Activated CD4-positive, alpha-beta memory T cell treated with anti-CD3 and anti-CD28 coated beads for 36 hours (primary cell): ENCODE measurements at places on chromosomes 13 and 19.
A peak's percentile ranks its signal among the peaks of the same experiment; 100 is the strongest.

DNA sequence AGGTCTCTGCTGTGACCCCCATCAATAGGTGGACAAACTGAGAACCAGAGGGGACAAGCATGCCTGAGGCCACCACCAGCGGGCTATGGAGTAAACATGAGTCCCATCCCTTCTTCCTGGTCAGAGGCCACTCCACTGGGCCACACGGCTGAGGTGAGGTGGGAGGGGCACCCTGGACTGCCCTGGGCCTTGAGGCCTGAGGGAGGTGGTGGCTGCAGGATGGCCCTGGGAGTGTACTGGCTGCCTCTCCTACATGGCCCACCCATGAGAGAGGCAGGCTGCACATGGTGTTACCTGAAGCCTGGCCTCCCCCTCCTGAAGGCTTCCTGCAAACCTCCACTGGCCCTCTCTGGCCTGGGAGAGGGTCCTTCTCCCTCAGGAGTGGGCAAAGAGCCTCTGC lies 222.4 kb downstream of the TUBA3C start:
- no peak for DNase-seq

DNA sequence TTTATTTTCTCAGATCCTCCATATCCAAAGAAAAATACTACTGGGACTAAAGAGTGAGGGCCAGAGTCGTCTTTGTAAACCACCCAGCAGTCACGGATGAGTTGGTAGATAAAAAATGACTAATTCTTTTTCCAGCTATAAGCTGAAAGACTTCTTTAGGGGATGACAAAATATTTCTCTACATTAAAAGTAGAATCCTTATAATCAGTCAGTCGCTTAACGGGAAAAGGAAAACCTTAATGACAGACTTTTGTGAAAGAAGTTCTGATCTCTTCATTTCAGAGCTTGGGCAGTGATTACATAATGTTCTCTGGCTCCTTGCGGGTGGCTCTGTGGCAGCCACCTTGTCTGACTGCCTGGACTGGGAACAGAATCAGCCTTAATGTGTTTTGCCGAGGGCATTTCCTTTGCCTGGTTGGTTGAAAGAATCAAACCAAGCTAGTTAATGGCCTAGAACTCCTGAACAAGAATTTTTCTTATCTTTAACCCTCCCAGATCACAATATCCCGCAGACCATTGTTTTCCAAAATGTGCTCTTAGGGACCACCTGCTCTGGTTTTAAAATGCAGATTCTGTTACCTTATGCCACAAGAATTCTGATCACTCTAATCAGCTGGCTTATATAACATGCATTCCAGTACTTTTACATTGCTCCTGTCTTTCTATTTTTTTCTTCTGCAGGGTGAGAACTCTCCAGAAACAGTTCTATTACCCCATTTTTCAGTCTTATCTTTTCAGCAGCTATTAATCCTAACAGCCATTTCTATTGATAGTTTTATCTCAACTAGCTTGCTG lies 2.5 kb downstream of the ITM2B start:
- peak; percentile 20 for DNase-seq

DNA sequence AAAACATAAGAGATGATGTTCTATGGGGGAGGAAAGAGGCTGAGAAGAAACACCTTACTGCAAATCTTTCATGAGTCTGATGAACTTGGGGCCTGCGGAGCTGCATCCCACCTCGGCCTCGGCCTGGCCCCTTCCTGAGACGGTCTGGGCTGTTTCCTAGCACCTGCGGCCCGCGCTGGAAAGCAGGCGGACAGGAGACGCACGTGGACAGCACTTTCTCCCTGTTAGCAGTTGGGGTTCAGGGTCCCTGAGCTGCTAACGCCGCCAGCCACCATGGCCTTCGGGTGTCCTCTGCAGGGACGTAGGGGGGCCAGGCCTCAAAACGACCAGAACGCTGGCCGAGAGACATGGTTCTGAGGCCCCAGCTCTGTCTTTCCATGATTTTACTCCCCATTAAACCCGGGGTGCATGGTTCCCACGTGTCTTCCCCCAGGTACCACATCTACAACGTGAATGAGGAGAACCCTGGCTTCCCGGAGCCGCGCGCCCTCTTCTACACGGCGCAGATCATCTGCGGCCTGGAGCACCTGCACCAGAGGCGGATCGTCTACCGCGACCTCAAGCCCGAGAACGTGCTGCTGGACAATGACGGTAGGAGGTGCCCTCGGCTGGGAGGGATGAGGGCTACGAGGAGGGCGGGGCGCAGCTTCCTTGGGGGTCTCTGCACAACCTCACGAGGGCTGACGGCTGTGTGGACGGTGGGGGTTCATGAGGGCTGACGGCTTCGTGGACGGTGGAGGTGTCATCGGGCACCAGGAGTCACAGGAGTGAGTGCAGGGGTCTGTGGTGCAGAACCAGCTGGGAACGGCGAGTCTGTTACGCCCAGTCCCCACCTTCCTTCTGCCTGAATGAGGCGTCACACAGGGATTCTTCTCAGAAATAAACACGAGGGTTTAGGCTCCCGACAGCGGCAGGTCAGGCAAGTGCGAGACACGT lies 4.3 kb downstream of the GRK1 start:
- peak; percentile 8 for DNase-seq

DNA sequence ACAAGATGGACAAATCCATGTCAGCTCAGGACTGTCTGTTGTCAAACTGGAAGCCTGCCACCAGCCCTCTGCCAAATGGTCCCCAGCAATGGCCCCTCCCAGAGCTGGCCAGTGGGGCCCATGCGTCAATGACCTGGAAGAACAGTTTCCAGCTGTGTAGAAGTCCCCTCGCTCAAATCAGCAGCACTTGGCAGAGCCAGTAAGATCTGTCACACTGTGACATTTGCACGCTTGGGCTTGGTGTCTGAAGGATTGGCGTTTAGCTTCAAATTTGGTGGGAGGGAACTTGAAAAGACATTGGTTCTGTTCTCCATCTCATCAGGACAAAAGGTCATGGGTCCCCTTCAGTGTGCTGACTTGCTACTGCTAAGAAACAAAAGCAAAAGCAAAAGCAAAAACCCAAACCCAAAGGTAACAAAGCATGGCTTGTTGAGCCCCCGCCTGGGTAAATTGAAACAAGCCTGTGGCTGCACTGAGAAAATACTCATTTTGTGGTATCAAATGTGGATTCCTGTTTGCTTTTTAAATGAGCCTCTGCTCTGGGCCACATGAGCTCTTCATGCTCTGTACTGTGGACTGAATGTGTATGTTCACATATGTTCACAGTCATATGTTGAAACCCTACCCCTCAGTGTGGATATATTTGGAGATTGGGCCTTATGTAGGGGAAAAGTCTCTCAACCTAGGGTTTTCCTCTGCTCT lies 253.6 kb upstream of the MAB21L1 start:
- DNase-seq, result no peak

DNA sequence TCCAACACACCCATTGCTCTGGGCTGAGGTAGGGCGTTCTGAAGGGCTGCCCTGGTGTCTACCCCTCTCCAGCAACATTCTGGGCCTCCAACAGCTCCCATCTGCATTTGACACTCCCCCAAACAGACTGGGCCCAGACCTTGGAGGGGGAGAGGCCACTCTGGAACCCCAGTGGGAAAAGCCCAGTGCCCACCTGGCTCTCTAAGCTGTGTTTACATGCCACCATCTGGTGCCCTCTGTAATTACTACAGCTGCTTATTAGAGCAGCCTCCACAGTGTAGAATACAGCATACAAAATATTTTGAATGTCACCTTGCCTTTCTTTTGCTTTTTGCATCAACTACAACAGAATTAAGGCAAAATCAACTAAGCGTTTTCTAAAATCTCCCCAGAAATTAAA lies 35.8 kb upstream of the TM9SF2 start:
- DNase-seq, result no peak

- DNase-seq, result no peak
Observed at GRCh38 chr19:13844130-13844631, 32.8 kb upstream of the NANOS3 start.

DNA sequence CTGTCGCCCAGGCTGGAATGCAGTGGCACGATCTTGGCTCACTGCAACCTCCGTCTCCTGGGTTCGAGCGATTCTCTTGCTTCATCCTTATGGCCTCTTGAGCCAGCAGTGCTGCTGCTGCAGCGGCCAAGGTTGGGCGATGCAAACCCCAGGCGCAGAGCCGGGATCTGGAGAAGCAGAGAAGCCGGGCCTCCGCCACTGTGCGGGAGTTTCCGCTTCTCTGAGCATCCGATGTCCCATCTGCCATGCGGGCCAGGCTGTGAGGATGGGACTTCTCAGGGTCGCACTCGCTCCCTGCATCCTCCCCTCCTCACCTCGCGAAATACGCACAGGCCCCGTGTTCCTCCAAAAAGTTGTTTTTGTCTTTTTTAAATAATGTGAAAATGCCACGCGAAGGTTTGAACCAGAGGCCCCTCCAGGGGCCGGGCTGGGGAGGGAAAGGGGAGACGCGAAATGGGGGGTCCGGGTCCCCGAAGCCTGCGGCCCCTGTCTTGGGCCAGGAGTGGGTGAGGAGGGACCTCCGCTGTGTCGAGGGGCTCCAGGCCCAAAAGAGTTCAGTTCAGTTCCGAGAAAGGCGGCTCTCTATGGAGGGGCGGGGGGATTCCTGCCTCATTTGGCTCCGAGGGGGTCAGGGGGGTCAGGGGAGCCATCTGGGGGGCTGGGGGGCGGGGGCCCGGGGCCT lies 15.9 kb downstream of the CYTH2 start:
- no peak for DNase-seq

- DNase-seq, result no peak
Observed at GRCh38 chr13:48488995-48489394, 43.9 kb downstream of the RCBTB2 start.

GRCh38 chr13:39692660-39693438 lies 37.4 kb downstream of the COG6 start:
- DNase-seq, result no peak

- DNase-seq, result no peak
Observed at GRCh38 chr19:7722231-7722651, 9.7 kb downstream of the CLEC4G start.

GRCh38 chr13:51584731-51585672 lies 740 bp downstream of the WDFY2 start:
- DNase-seq, result peak; percentile 72

DNA sequence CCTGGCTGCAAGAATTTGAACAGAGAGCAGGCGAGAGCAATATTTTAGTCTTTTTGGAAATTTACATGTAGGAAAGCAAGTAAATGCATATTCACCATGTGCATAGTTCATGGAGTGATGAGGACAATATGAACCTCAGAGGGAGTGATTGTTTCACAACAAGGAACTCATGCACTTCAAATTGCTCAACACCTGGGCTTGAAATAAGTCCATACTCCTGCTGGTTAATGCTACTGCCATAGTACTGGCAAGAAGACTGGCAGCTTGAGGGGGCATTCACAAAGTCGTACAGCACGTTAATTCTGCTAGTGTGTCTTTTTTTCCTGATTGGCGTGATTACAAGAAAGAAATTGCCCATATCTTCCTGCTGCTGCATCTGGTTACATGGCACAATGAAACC lies 267.6 kb downstream of the PCDH17 start:
- DNase-seq, result no peak

DNA sequence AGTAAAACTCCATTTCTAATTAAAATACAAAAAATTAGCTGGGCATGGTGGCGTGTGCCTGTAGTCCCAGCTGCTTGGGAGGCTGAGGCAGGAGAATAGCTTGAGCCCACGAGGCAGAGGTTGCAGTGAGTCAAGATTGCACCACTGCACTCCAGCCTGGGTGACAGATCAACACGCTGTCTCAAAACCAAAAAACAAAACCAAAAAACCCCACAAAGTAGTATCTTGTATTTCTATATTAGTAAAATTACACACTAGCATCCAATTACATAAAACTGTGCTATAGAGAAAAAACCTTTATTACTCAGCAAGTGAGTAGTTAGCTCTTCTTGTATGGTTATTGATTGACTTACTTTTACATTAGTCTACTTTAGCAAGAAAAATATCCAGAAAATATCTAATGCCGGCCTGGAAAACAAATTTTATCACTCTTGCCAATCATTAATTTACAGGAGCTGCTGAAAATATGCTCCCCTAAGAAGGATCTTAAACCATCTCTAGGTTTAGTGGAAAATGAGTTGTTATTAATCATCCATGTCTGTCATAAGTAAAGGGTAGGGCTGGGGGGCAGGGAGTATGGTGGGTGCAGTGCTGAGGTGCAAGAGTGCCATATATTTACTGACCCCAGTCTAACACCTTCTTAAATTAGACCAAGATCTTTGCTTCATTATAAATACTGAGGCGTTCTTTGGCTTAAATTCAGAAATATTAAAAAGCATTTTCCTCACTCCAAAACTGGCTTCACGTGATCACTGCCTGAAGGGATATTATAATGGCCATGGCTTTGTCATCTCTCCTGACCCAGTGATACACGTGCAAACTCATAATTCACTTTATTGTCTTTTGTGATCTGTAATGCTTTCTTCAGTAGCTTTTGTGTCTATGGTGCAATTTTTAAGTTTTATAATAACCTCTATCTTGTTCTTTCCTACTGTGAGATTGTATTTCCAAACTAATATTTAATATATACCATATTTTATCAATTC lies 44.1 kb downstream of the UBL3 start:
- DNase-seq, result peak; percentile 61

DNA sequence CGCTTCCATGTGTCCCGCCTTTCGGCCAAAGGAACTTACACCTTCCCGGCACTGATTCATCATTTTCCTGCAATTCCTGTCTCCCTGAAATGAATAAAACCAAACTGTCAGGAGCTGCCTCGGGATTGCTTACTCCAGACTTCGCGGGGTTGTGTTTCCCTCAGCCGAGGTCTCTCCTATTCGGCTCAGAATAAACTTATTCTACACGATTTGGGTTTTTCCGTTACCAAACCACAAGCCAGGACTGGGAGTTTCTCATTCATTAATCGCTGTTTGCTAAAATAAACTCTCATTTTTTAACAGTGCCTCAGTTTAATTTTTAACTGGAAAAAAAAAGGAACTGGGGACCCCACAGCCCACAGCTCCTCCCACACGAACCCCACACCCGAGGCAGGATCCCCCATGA lies 667 bp downstream of the ZNF878 start:
- no peak for DNase-seq

- no peak for DNase-seq
Observed at GRCh38 chr13:97881556-97881955, 71.9 kb upstream of the IPO5 start.

DNA sequence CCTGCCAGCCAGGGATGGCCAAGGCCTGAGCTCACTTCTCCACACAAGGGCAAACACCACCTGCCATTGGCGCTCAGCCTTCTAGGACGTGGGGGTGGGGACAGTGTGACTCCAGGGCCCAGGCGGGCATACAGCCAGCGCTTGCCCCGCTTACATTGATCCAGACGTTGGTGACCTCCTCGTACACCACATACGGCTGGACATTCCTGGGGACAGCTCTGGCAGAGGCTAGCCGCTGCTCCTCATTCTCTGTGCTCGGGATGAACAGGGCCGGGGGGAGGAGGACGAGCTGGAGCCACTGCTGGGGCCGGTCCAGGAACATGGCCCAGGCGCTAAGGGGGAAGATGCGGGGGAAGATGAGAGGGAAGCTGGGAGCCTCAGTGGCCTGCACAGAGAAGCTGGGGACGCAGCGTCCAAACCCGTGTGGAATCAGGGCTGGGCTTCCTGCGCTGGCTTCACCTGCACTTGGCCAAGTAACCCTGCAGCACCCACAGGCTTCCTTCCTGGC lies 25.1 kb upstream of the MYDGF start:
- DNase-seq, result no peak
